ENCODE measurements at places on chromosomes 16 and 17.

DNA sequence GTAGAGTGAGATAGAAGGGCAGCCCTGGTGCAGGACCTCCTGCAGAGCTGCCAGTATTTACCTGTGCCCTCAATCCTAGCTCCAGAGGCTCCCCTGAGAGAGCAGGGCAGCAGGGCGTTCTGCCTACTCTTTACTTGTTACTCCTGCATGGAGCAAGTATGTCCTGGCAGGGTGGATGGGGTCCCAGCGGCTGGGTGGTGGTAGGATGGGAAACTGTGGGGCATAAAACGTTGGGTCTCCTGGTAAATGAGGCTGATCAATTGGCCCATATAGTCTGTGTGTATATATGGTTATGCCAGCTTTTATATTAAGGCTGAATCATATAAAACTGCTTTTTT is 192.0 kb downstream of the NTN1 start:
- no peak for DNase-seq

DNA sequence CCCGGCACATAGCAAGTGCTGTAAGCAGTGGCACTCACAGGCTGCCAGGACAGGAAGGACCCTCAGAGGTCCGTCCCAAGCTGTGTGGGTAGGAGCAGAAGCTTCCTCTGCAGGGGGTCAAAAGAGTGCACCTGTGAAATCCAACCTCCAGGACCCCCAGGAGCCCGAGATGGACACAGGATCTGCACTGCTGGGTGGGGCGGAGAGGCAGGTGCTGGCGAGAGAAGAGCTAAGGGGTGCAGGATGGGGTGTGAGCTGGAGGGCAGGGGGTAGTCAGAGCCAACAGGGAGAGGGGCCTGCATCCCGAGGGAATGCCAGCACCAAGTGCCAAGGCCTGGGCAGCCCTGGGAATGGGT is 650 bp upstream of the AANAT start:
- DNase-seq: no peak

DNA sequence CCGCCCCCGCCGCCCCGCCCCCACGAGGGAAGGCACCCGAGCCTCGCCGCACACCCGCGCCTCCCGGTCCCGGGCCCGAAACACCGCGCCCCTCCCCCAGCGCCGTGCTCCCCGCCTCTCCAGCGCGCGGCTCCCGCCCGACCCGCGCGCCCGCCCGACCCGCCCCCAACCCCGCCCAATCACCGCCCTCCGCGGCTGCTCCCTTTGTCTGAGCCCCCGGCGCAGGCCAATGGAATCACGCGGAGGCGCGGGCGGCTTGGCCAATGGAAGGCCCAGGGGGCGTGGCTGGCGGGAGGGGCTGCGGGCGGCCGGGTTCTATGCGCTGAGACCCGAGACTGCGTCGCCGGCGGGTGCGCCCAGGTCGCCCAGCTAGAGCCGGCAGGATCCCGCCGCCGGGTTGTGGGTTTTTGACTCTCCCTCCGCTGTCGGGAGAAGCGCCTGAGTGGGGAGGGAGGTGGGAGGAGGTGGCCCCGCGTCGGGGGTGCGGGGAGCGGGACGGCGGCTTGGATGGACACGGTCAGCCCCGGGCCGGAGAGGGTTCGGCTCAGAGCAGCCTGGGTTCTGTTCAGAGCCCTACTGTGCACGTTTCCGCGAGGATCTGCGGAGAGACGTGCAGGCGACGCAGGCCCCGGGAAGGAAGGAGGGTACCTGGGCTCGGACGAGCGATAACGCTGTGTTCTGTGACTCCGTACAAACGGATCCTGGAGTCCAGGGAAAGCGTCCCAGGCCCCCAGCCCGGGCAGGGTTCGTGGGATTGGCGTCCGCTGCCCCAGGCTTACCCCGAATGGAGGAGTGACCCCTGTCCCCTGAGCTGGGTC is 49.0 kb upstream of the BAHCC1 start:
- peak; percentile 95 for DNase-seq

GRCh38 chr17:1455291-1455796 is 688 bp downstream of the CRK start:
- DNase-seq: peak; percentile 25

DNA sequence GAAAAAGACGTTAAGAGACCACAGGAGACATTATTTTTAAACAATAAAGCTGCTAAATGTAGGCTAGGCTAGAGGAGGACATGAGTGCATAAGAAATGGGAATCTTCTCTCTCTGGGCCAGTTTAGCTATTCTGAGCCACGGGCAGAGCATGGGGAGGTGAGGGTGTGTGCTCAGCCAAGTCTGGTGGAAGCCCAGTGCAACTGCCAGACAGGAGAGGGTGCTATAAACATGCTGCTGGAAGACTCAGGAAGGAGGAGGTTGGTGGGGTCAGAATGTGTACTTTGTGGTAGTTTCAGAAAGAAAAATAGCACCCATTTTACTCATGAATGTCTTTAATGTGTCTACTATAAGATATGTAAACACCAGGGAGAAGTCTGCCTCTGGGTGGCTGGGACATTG is 5.9 kb upstream of the SDK2 start:
- DNase-seq: no peak

GRCh38 chr17:73232587-73233373 is 28.9 kb downstream of the CPSF4L start:
- DNase-seq: peak; percentile 46

DNA sequence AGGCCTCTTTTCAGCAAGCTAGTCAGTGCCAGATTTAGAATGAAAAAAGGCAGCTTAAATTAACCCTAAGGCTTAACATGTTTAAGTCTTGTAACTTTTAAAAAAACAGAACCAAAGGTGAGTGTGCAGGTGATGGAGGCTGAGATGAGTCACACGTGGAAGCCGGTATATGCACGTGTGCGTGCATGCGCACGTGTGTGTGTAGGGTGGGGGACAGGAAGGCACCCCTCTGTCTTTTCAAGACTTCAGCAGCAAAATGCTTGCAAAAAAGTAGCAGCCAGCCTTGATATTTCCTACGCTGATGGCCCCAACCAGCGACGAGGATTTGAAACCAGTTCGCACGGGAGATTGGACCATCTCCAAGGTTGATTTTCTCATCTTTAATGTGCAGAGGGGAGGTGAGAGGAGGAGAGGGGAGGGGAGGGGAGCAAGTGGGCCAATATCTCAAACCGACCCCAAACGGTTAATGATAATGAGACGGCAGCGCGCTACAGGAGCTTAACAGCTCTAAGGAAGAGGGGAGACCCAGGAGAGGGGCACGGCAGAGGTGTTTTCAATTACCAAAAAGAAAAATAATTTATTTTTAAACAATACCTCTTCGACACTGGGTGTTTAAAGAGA is 154.7 kb downstream of the ZNF423 start:
- DNase-seq: no peak

DNA sequence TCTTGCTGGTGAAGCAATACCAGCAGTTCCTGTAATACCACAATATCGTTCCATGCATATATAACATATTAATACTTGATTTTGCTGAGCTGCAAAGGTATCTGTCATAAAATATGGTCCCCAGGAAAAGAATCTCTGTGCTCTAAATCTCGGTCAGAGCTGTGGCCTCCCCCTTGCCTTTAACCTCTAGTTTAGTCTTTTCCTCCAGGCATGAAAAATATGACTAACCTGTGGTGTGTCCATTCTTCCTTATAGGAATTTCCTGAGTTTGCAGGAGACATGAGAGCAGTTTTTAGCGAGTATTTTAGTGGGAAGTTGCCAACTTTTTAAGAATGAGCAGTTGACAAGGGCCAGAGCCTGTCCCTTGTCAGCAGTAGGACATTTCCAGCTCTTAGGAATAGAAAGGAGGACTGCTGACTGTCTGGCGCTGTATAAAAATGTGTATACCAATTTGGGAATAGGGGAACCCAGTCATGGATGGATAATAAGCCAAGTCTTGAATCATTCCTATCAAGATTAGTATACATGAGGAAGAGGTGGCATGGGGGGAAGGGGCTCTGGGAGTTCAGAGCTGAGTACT is 8.7 kb downstream of the ATXN1L start:
- no peak for DNase-seq

DNA sequence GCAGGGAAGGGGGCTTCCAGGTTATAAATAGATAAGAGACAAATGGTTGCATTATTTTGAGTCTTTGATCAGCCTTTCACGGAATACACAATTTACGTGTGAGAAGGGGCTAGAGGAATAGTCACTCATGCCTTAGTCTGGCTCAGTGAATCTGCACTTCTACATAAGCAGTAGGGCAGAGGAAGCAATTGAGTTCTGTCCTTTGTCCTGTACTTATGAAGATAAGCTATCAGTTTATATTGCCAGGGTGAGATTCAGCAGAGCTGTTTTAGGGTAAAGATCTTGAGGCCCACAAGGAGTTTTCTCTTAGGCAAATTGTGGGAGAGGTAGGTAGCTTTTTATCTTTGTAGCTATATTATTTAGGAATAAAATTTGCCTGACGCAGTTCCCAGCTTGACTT is 33.3 kb downstream of the TOM1L1 start:
- DNase-seq: no peak

GRCh38 chr16:3825103-3825502 is 55.4 kb downstream of the CREBBP start:
- no peak for DNase-seq

- no peak for DNase-seq
Measured at GRCh38 chr16:79805621-79806020, 205.1 kb upstream of the MAF start.

GRCh38 chr17:48835971-48836370 is 5.1 kb downstream of the CALCOCO2 start:
- DNase-seq: no peak

- no peak for DNase-seq
Measured at GRCh38 chr16:1942047-1942809, 771 bp downstream of the MSRB1 start.

GRCh38 chr16:53829186-53829747 is 125.3 kb downstream of the FTO start:
- DNase-seq: no peak

- no peak for DNase-seq
Measured at GRCh38 chr17:9671559-9671958, 26.2 kb downstream of the USP43 start.
